ENCODE measurements at places on chromosomes 4 and X.

- no peak for DNase-seq
These were observed 127.3 kb downstream of the AFAP1 start for GRCh38 chr4:7812231-7812857.

DNA sequence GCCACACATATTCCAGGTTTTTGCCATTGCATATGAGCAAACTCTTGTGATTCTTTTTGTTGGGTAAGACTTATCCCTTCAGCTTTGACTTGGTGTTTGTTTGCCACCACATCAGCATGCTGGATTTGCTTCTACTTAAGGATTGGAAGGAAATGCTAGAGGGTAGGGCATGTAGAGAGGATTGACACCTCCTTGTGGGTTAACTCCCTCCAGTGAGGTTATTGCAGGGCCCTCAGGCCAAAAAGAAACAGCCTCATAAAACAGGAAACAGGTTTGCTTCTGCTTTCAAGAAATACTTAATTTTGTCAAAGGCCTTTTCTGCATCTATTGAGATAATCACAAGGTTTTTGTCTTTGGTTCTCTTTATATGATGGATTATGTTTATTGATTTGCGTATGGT is 15.2 kb upstream of the INPP4B start:
- no peak for DNase-seq

DNA sequence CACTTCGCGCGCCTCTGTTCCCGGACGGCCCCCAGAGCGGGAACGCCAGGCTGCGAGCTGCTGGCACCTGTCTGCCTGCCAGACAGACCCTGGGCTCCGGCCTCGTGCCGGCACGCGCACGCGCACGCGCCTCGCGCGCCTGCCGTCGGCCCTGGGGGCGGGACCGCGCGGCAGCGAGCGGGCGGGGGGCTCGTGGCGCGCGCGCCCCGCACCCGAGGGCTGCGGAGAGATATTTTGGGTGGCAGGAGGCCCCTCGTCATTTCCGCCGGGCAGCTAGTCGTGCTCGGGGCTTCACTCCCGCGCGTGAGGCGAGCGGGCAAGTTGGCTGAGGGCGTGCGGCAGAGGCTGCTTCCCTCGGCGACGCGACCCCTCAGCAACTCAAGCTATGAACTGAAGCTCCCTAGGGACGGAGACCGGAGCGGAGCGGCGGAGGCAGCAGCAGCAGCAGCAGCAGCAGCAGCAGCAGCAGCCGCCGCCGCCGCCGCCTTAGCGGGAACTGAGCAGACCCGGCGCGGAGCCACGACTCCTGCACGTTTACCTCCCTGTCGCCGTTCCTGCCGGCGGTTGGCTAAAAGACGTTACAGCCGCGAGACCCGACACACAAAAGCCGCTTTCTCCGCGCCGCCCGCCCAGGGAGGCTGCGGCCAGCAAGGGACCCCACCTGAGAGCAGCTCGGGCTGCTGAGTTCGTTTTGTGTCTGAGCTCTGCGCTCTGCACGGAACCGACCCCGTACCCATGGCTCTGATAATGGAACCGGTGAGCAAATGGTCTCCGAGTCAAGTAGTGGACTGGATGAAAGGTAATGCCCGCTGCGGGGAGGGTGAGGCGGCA is at the start of gene CNKSR2:
CNKSR2 (plus strand) TSS at position 256 of the 831 bp plus-strand sequence; CDS start at position 736, 480 bp downstream.
- peak; percentile 77 for DNase-seq

DNA sequence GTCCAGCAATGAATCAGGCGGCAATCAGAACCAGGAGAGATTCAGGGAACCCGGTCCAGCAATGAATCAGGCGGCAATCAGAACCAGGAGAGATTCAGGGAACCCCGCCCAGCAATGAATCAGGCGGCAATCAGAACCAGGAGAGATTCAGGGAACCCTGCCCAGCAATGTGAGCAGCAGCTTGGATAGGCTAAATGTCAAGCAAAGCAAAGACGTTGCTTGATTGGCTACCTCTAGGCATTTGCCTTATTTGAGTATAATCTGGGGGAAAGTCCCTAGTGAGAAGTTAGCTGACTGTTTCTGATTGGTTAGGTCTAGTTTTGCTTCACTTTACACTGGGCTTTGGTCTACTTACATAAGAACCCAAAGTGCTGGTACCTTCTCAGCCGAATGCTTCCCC is 1212.2 kb upstream of the TENM3 start:
- no peak for DNase-seq

- DNase-seq = no peak
These were observed 605.1 kb downstream of the BCOR start for GRCh38 chrX:39492497-39493162.

- DNase-seq = no peak
These were observed 3.9 kb upstream of the TIFA start for GRCh38 chr4:112289407-112290253.

DNA sequence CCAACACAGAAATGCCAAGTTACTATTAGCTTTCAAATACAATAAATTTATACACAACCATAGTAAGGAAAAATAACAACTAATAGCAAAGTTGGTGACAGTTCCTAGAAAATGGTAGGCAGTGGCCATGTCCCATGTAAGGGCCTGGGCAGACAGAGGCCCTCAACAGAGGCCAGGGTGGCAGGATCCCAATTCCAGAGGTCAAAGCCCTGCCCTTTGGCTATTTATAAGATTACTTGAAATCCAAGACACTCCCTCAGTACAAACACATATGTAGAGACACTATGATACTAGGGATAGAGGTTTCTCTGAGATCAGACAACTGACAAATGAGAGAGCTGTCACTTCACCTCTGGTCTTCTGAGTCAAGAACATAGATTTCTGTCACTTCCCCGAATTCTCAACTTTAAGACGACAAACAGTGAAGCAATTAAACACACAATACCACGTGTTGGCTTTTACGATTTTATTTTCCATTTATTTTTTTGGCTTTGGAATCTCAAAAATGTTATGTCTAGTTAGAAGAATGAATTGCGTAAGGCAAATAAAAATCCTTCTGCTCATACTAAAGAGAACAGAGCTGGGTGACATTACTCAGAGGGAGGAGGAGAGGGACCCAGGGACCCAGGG is 16.3 kb upstream of the MAOB start:
- no peak for DNase-seq

DNA sequence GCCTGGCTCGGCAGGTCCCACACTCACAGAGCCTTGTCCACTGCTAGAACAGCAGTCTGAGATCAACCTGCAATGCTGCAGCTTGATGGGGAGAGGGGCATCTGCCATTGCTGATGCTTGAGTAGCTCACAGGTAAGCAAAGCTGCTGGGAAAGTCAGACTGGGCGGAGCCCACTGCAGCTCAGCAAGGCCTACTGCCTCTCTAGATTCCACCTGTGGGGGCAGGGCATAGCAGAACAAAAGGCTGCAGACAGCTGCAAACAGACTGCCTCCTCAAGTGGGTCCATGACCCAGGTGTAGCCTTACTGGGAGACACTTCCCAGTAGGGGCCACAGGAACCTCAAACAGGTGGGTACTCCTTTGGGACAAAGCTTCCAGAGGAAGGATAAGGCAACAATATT is 110.6 kb upstream of the ADAMTS3 start:
- DNase-seq = no peak

DNA sequence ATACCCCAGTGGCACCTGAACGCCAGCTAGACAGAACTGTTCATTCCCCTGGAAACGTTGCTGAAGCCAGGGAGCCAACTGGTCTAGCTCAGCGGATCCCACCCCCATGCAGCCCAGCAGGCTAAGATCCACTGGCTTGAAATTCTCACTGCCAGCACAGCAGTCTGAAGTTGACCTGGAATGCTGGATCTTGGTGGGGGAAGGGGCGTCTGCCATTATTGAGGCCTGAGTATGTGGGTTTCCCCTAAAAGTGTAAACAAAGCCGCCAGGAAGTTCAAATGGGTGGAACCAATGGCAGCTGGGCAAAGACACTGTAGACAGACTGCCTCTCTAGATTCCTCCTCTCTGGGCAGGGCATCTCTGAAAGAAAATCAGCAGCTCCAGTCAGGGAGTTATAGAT is 213.0 kb downstream of the NKX6-1 start:
- no peak for DNase-seq

- DNase-seq = no peak
These were observed 91.0 kb downstream of the PHOX2B start for GRCh38 chr4:41657561-41657960.

- DNase-seq = no peak
These were observed 8.6 kb upstream of the ZXDA start for GRCh38 chrX:57918750-57919436.

DNA sequence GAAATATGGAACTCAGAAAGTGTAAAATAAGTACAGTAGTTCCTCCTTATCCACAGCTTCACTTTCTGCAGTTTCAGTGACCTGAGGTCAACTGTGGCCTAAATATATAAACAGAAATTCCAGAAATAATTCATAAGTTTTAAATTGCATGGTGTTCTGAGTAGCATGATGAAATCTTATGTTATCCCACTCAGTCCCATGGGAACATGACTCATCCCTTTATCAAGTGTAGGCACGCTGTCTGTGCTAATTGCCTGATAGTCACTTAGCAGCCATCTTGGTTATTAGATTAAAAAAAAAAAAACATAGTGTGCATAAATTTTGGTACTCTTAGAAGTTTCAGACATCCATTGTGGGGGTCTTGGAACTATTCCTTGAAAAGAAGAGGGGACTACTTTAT is 983.4 kb upstream of the ADGRL3 start:
- no peak for DNase-seq

GRCh38 chr4:138092060-138092459 is 150.1 kb downstream of the SLC7A11 start:
- no peak for DNase-seq

GRCh38 chr4:5753366-5753765 is 42.4 kb downstream of the EVC start:
- DNase-seq = no peak

- no peak for DNase-seq
These were observed 22.5 kb downstream of the RWDD4 start for GRCh38 chr4:183636503-183636902.

GRCh38 chrX:52933976-52934703 is 24.2 kb downstream of the FAM156A start:
- DNase-seq = peak; percentile 15

- no peak for DNase-seq
These were observed 293.2 kb downstream of the FBXO8 start for GRCh38 chr4:173990126-173990868.

DNA sequence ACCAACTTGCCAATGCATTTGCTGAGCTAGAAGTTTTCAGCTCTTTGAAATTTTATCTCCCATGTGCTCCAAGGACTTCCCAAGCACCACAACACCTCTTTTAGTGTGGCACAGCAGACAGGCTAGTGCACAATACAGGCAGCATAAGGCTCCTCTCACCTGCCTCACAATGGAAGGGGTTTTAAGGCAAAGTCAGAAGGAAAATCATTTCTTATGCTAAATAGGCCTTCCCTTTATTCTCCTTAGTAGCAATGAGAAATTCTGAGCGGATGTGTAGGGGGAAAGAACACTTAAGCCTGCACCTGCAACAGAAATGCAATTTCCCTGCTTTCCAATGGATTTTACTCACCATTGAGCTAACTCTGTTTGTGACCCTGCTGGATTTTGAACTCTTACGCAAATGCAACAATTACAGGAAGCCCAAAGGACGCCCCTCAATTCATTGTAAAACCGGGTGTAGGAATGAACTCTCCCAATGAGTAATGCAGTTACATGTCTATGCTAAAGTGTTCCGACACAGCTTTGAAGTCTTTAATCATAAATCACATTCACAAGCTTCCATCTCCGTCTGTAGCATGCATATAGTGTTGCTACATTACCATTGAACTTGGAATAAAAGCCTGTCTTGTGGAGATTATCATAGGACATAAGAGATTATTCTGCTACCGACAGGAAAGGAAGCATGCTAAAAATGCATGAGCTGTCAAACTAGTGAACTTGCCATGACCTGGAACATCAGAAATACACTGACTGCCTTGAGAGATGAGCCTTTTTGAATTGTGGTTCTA is 1084.9 kb downstream of the RPA4 start:
- no peak for DNase-seq

DNA sequence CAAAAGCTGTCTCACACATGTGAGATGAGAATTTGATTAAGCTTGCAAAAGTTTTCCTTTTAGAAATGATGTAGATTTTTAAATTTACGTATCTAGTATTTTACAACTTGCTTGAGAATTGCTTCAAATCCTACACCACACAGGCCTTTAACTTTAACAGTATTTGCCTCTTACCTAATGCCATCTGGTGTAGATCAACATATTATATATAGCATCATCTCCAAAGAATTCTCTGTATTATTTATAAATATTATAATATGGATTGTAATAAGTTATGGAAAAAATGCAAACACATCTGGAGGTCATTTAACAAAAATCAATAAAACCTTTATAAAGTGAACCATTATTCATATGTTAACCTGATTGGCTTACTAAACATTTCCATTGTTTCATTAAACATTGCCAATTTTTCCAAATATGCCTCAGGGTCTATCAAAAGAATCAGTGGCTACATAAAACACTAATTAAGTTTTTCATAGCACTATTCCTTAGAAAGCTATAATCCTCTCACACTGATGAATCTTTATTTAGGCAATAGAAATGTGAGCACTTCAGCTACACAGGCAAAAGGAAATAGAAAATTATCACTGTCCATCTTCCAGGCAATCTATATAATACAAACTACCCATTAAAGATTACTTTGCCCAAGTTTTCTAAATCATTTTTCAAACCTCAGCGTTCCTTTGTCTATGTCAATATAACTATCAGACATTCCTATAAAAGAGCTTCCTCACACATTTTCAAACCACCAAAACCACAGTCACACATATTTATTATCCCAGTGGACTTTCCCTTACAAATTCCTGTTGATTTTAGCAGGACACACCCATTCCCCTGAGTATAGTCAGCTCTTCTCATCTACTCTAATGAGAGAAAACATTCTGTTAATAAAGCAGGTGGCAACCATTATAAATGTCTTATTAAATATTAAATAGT is 83.5 kb upstream of the INTU start:
- DNase-seq = no peak

DNA sequence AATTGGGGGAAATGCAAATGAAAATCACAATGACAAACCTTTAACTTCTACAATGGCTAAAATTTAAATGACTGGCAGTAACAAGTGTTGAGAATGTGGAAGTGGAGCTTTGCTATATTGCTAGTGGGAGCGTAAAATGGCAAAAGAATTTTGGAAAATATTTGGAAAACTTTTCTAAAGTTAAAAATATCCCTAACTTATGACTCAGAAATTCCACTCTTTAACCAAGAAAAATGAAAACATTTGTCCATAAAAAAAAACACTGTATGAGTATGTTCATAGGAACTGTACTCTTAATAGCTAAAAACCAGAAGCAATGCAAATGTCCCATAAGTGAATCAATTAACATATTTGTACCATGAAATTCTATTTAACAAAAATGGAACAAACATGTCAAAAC is 3.6 kb downstream of the TBCK start:
- no peak for DNase-seq

GRCh38 chr4:157521906-157522305 is 301.4 kb downstream of the GRIA2 start:
- no peak for DNase-seq

DNA sequence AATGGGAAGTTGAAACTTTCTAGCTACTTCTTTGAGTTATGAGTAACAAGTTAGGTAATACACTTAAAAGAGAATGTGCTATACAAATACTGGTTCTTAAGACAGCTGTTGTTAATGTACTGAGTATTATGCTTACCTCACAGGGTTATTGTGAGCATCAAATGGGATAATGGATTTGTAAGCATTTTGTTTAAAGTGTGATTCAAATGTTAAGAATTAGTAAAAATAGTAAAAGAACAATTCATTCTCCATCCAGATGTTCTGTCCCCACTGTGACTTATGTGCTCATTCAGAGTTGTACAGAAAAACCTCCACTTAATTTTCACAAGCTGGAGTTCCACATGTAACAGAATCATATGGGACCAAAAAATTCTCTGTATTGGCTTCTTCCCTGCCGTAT is 63.6 kb downstream of the AR start:
- no peak for DNase-seq

All from GM13977 (cell line).